ENCODE measurements at places on chromosomes 2 and 18.

- DNase-seq, result peak; percentile 10
These were observed 24.8 kb upstream of the RPE start for GRCh38 chr2:209977386-209978239.

- peak; percentile 64 for DNase-seq
These were observed 39.3 kb downstream of the LCT start for GRCh38 chr2:135797497-135798274.

- no peak for DNase-seq
These were observed 85.3 kb downstream of the SDC1 start for GRCh38 chr2:20139407-20140172.

GRCh38 chr2:15720561-15721307, 129.1 kb downstream of the DDX1 start:
- no peak for DNase-seq

DNA sequence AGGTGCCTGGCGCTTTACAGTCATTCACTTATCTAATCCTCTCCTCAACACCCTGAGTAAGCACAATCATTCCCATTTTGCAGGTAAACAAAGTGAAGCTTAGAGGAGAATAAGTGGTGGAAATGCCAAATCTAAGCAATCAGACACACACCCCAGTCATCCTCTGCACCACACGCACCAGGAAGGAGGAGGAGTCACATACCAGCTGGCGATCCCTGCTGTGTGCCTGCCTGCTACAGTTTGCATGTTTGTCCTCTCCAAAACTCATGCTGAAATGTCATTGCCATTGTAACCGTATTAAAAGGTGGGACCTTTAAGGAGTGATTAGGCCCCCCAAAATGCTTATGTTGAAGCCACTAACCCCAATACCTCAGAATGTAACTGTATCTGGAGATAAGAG, 93.7 kb downstream of the LOXHD1 start:
- no peak for DNase-seq

DNA sequence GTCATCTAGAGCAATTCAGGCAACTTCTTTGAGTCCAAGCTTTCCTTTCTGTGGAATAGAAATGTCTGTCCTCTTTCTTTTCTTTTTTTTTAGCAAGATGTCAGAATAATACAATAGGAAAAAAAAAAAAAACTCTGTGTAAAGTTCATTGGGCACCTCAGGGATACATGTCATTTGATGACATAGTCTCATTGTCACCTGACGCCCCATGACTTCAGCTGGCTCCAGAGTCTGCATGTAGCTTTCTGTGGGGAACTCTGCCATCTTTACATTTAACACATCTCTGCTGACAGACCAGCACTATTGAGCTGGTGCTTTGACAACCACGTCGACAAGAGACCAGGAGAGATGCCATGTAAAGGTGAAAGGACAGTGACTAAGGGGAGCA, 172.5 kb upstream of the KLF7 start:
- DNase-seq, result no peak

GRCh38 chr2:120960770-120961366, 225.2 kb downstream of the GLI2 start:
- no peak for DNase-seq

GRCh38 chr2:224190936-224191270, 151.8 kb upstream of the SERPINE2 start:
- no peak for DNase-seq

- no peak for DNase-seq
These were observed 112.0 kb upstream of the RMDN2 start for GRCh38 chr2:37812941-37813730.

- DNase-seq, result no peak
These were observed 28.5 kb upstream of the HS6ST1 start for GRCh38 chr2:128347171-128347558.

GRCh38 chr18:59197636-59198035, 22.3 kb upstream of the GRP start:
- DNase-seq, result no peak

- no peak for DNase-seq
These were observed 71.4 kb downstream of the OLA1 start for GRCh38 chr2:174176898-174177297.
